ENCODE measurements at places on chromosomes 7 and 10.

DNA sequence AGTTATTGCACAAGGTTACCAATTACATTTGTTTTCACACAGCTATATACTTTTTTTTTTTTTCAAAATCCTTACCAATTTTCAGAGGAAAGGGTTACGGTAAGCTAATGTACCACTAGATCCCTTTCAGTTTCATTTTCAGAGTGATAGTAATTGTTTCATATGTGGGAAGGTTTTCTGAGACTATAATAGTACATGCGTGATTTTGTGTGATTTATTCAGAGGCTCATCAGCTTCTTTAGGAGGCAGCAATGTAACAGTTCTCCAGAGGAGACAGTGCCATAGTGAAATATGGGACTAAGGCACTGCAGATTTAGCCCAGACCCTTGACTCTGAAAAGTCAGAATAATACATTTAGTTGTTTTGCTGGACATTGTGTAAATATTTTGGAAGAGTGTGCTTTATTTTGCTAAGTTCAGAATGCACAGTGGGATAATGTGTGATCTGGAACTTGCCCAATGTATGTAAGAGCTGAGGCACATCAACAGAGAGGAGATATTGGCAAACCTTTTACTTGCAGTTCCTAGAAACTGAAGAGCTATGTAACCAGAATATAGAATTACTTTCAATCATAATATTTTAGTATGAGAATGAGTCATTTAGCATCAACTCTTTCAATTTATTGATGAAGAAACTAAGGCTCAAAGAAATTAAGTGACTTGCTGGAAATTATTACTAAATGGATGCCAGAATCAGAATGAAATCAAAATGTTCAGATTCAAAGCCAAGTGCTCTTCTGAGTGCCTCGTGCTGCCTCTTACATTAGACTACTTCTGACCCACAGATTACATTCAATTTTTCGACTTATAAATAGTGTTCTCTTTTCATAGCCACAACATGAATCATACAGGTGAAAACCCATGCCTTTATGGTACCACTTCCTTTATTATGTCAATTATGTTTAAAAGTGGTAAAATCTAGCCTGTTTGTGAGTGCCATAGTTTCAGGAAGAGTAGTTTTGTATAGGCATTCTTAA lies 207.7 kb upstream of the TEX47 start:
- no peak for DNase-seq

GRCh38 chr10:63430091-63430998 lies 35.4 kb downstream of the JMJD1C start:
- peak; percentile 40 for DNase-seq

DNA sequence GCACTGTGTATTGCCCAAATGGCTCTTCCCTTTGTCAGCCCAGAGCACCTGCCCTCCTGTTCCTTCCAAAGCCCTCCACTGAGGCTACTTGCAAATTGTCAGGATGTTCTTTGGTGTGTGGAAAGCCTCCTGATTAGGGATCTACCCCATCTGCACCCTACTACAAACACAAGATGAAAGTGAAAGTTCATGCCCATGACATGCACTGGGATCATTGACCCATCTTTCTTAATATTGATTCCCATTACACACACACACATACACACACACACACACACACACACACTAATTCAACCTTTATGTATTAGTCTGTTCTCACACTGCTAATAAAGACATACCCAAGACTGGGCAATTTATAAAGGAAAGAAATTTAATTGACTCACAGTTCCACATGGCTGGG lies 213.7 kb upstream of the IGFBP3 start:
- no peak for DNase-seq

DNA sequence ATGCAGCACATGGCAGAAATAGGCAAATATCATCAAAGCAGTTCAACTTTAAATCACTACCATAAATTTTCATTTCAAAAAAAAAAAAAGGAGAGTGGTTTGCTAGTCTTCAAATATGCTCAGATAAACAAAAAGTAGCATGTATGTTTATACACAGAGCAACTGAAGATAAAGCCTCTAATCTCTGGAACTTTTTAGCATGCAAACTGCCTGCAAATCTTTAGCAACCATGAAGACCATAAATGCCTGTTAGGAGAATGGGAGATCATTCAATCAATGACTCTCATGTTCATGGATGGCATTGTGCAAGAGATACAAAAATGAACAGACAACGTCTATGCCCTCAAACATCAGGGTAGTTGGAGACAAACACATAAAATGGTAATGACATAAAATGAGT lies 57.3 kb downstream of the ORC5 start:
- no peak for DNase-seq

DNA sequence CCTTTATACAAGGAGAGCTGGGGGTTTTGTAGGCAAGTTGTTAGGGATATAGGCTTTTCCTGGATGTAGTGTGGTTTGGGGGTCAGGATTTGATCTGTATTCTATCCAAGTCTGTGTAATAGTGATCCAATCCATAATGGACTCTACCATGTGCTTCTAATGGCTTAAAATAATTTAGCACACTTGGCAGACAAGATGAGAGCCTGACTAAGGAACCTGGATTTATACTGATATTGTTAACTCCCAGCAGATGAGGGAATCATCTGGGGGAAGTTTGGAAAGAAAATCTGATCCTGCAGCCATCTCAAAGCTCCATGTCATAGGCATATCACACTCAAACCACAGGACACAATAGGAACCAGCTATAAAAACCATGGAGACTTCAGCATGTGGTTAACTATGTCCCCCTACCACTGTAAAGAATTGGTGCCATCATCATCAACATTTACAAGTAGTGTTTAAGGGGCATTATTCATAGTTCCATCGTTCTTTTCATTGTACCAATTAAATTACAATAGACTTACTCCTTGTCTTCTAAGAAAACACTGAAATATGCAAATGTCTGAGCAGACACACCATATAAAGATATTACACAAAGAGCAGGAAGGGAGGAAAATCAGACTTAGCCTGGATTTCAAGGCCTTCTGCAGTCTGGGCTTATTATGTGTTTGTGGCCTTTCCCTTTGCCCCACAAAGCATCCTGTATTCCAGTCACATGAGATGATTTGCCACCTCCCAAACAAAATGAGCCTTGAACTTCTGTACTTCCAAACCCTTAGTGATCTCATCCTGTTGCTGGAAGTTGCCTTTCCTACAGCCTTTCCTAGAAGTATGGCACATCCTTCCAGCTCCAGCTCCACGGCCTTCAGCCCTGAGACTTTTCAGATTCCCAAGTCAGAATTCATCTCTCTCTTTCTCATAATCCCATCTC lies 22.5 kb upstream of the HPS1 start:
- DNase-seq: peak; percentile 76

GRCh38 chr10:52879091-52879807 lies 106.7 kb upstream of the MBL2 start:
- DNase-seq: no peak

DNA sequence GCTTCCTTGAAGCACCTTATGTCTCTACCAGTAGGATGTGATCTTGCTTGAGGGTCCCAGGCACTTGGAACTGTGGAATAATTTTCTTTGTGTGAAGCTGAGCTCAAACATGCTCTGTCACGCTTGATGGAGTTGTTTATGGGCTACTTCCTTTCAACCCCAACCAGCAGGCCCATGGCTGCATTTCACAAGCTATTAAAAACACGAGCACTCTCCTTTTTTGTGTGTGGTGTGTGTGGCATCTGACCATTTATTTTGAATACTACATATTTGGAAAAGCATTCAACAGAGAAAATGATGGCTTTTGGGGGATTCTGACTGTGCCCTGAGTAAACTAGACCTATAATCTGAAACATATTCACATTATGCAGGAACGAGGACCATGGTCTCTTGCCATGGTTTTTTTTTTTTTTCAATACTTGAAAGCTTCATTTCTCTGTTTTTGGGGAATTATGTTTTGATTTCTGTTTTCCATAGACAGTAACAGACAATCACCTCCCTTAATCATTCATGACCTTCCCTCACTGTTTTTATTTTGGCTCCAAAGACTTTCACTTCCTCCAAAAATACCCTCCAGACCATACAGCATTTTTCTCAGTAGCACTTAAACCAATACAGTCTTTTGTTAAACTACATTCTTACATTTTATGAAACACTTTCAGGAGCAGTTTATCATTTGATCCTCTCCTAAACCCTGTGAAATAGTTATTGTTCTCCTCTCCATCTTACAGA lies 233.6 kb upstream of the BMPER start:
- DNase-seq: peak; percentile 24

GRCh38 chr7:149245744-149246143 lies 6.3 kb downstream of the ZNF212 start:
- DNase-seq: no peak

DNA sequence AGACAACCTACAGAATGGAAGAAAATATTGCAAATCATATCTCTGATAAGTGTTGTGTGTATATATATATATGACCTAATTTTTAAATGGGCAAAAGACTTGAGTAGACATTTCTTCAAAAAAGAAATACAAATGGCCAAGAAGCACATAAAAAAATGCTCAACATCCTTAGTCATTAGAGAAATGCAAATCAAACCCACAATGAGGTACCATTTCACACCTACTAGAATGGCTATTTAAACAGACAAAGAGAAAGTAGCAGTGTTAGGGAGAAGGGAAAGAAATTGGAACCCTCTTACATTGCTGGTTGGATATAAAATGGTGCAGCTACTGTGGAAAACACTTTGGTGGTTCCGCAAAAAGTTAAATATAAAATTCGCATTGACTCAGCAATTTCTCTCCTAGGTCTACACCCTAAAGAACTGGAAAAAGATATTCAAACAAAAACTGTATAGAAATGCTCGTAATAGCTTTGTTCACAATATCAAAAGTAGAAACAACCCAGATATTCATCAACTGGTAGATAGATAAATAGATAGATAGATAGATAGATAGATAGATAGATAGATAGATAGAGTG lies 16.3 kb downstream of the ACSL5 start:
- DNase-seq: no peak

GRCh38 chr7:2512179-2512661 lies 7.4 kb upstream of the LFNG start:
- DNase-seq: no peak

DNA sequence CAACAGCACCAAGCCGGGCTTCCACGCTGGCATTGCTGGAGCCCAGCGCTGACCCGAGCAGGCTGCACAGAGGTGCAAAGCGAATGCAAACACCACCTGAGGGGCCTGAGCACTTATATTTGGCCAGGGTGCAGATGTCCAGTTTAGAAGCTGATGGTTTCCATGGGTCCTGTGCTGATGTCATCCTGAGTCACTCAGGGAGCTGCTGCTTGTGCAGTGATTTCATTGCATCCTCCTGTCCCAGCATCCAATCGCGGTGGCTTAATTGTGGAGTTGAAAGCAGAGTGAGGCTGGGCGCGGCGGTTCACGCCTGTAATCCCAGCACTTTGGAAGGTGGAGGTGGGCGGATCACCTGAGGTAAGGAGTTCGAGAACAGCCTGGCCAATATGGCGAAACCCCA lies 410.2 kb upstream of the KLF6 start:
- no peak for DNase-seq

GRCh38 chr7:44185729-44186128 lies 3.5 kb downstream of the GCK start:
- no peak for DNase-seq

DNA sequence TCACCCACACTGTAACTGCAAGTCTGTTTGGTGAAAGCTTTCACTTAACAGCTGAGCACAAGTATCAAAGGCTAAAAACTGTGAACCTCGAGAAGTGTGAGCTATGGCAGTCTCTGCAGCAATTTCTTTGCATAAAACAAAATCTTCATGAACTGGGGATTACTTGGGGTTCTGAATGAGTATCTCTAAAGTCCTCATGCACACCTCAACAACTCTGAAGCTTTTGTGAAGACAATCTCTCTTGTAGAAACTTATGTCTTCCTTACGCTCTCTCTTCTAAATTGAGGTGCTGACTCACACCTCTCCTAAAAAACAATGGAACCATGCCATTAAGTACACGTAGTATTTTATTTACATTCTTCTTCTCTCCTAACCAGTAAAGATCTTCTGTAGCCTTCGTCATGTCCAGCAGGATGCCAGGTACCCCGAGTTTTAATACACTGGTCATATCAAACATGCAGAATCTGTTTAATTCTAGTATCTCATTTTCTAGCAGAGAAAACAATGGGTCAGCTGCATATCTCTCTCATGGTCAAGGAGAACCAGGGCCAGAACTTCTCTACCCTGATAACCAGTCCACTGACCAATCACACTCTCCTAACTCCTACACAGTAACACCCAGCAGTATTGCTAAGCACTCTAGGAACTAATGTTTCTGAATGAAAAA lies 76.9 kb downstream of the UBE2H start:
- DNase-seq: no peak

GRCh38 chr7:18437101-18437500 lies 58.4 kb upstream of the HDAC9 start:
- no peak for DNase-seq

DNA sequence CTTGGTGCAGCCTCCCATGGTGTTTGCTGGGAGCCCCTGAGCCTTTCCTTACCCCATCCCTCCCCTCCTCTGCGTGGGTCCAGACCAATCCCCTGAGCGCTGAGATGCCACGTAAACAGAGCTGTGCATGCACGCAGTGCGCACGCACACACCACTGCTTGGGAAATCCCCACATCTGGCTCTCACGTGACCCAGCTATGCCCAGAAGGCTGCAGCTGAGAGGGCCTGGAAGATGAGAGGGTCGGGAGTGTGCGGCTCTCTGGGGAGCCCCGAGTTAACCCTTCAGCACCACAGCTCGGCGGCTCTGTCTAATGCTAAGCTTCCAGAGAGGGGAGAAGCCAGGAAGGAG lies 177.2 kb downstream of the SH3PXD2A start:
- DNase-seq: peak; percentile 89

DNA sequence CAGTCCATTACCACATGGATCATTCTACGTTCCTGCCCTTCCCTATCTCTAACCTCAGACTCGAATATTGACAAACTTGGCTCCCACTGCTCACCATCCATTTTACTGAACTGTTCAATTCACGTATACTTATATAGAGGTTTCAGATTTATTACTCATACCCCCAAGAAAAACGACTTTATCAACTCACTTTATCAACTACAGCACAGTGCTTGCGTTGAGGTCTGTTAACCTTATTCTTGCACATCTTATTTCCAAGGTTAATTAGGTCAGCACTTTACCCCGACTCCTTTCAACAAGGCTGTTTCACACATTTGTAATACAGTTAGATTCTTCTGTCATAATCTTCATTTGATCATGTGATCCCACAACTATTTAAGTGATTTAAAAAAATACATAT lies 162.3 kb upstream of the AHR start:
- DNase-seq: no peak
